ENCODE measurements at places on chromosomes 3 and 15.

DNA sequence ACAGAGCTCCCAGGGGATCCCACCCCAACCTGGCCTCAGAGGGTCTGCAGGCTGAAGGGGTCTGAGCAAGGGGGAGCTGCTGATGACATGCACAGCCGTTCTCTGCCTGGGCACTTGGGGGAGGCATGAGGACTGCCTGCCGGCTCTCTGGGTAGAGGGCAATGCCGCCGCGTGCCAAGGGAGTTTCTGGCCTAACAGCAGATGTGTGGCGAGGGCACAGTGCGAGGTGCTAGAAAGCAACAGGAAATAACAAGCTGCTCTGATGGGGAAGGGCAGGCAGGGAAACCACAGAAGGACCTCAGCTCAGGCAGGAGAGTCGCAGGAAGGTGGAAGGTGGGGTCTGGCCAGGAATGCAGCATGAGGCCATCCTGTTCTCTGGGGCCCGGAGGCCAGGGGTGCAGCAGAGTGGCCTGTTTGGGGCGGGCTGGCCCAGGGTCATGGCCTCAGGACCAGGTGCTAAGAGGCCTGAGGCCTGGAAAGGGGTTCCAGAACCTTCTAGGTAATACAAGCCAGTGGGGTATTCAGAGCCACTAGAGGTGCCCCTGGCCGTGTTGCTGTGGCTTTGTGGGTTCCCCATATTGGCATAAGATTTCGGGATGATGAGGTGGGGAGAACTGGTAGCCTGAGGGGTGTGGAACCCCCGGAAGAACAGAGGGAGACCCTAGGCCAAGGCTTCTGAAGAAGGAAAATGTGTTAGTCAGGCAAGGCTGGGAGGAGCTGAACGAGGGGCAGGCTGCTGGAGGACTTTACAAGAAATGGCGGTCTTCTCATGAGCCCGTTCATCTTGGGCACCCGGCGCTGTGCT, 41.2 kb downstream of the RGMA start:
- no peak for DNase-seq

DNA sequence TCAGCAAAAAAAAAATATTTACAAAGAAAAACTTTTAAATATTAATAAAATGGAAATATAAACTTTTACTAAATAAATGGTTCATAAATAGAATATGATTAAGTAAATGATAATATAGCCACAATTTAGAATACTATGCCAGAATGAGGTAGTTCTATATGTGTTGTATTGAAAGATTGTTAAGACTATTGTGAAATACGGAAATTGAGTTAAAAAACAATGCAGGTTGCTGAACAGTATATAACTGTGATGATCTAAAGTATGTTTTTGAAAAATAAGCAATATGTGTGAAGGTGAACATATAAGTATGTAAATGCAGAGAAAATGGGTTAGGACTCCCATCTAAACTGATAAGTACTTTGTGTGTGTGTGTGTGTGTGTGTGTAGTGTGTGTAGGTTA, 1.2 kb downstream of the ZNF35 start:
- no peak for DNase-seq

GRCh38 chr3:138688871-138689299, 80.3 kb downstream of the FAIM start:
- no peak for DNase-seq

DNA sequence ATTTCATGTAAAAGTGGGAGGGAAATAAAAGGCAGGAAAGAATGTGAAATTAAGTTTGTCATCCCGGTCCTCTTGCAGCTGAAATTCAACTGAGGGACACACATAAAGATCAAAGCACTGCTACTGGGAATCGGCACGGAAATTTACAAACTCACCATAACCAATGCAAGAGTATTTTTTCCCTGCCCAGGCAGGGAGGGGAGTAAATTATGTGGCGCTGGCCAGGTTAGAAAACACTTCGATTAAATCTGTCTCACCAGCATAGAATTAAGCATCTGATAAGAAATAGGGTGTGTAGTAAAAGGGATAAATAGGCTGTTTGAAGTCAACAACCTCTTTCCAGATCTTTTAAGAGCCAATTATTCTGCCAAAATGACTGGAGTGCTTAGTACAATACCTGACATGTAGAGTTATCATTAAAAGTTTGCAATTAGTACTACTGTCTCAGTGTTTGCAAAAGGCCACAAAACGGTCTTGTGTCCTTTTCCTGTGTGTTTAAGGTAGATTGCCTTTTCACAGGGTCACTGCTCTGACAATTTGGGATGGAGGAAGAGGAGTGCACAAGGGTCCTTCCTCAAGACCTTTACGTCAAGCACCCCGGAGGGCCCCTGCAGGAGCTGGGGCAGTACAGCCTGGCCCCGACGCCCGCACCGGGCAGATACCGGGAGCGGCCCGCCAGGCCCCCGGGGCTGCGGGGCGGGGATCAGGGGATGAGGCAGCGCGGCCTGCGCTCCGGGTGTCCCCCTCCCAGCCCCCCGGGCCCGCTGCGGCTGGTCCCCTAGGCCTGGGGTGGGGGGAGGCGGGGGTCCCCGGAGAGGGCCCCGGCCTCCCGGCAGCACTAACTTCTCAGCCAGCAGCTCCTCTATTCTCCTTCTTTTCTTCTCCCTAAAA, 651 bp downstream of the UBA3 start:
- DNase-seq, result peak; percentile 12

DNA sequence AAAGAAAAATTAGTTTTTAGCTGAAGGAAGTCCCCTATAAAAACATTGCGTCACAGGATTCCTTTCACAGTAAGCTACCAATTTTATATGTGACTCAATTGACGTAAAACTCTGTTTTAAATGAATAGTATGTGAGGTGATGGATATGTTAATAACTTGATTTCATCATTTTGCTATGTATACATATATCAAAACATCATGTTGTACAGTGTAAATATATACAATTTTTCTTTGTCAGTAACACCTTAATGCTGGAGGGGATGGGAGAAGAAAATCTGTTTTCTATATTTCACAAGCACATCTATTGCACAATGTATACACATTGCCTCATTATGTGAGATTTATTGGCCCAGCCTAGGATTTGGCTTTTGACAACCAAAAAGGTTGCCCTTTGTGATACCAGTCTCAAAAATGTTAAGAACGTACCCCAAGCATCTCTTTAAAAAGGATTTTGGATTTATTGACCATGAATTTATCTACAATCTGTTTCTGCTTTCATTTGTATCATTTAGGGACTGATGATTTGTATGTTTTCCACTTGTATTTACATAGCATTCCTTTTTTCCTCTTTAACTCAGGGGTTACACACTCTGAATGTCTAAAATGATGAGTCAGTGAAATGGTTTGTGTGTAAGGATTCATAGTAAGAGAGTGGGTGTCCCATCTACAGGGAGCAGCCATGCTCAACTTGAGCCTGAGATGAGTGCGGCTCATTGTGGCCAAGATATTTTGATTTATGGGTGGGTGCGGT, 62.6 kb downstream of the CRTC3 start:
- DNase-seq, result peak; percentile 86
